ENCODE measurements at places on chromosomes 2 and 18.

GRCh38 chr2:99623613-99624012 is 133.8 kb upstream of the REV1 start:
- no peak for DNase-seq

- DNase-seq: no peak
Measured at GRCh38 chr2:71950256-71951082, 197.2 kb downstream of the CYP26B1 start.

DNA sequence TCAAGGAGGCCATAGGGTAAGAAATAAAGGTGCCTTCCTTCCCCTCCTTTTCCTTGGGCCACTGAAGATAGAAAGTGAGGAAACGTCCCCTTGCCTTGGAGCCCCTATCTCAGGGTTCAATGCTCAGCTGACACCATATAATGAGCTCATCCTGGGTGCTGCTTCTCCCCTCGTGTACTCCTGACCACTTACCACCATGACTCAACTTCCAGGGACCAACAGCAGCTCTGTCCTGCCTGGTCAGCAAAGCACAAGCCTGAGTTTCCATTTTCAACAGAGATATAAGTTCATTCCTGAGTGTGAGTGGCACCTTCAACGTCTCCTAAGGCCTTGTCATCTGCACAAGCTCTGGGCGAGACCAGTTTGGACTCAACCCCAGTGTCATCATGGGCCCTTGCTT is 151.2 kb downstream of the CAPN13 start:
- DNase-seq: no peak

DNA sequence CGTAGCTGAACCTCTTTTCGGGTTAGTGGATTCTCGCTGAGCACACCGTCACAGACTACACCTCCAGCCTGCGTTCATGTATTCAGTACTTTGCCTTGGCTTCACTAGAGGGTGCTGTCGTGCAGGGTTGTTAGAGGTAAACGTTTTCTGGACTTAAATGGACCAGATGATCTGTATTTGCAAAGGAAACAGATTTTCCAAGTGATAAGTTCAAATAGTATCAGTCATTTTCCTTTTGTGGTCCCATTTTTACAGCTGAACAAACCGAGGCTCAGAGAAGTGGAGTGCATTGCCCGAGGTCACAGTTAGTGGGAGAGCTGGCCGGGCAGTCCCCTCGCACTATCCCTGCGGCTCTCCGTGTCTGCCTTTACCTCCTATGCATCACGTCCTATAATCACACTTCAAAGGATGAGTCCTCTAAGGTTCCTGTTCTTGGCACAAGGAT is 125.9 kb downstream of the MAP4K4 start:
- DNase-seq: peak; percentile 40

DNA sequence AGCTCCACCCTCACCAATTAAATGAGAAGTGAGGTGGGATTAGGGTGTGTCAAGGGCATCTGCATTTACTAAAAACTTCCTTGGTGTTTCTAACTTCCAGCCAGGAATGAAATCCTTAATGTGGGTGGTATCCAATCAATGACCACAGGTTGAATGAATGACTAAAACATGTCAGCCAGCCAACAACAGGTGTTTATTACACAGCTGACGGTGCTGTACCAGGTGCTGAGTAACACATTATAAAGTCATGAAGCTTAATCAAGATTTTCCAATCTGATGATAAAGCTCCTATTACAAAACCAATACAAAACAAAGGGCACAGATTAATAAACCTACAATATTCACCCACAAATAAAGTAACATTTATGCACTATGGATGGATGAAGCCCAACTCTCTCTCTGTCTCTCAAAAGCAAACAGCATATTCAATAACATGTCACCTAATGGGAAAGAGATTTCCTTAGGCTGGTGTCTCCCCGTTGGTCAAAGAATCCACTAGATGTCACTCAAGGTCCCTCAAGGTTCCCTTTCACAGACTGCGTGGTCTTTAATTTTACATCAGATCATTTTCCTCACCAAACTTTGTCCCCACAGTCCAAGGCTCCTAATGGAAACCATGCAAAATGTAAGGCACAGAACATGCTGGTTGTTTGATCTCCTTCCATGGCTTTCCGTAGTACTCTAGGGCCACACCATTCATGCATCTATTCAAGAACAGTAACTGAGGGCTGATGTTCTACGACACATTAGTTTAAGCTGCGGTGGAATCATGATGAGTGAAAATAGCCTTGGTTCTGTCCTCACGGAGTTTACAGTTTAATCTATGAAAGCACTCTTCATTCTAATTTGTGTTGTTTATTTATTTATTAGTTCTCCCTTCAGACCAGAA is 6.4 kb upstream of the PTPN4 start:
- no peak for DNase-seq

DNA sequence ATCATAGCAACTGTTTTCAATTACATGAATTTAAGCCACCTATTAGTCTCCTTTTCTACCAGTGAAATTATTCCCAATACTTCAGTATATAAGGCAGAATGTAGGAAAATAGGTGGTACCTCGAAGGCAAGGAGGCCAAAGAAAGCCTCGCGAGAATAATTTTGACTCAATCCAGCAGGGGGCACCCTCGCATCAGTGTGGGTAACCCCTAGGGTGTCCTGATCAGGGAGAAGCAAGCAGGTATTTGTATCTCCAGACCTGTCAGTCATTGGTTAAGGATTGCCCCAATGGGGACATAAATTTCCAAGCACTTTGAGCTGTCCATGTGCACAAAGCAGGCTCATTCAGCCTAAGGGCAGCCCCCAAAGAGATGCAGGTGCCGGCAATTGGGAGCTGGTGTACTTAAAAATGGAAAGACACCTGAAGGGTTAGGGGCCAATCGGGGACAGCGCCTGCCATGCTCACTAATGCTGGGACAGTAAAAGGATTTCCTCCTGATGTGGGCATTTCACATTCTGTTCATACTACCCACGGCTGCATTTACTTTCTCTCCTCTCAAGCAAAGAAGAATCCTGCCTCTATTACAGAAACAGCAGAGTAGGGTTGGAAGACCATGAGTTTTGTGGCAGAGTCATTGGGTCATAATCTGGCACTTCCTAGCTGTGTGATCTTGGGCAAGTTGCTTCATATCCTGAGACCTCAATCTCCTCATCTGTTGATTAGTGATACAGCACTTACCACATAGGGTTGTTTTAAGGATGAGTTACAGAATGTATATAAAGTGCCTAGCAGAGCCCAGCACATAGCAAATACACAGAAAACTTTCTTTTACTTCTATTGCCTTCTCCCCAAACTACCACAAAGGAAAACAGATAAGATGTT is 136.1 kb downstream of the ICOS start:
- peak; percentile 19 for DNase-seq

- DNase-seq: no peak
Measured at GRCh38 chr2:9964334-9964980, 13.0 kb downstream of the GRHL1 start.

- no peak for DNase-seq
Measured at GRCh38 chr18:26804519-26804918, 61.0 kb downstream of the AQP4 start.

- no peak for DNase-seq
Measured at GRCh38 chr2:191230174-191230573, 15.0 kb upstream of the MYO1B start.

DNA sequence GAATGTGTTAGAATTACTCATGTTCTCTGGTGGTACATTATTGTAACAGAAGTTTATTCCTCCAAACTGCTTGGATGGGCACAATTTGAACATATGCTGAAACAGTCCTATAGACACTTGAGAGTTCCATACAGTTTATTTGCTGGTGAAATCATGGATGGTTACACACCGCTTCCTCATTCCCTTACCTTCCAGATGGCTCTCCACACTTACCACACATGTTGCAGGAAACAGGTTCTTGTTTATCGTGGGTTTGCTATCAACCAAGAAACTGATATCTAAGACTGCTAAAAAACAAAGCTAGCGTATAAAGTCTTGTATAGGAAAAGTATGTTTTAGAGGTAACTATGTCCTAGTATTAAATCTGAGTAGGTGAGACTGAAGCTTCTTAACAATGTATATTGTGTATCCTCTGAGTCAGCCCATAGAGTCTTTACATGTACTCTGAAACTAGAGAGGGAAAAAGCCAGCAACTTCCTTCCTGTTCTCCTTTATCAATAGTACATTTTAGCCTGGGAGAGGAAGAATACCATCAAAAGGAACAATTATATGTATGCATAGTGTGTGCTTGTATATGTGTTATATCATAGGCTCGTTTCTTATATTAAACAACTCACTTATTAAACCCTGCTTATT is 313.1 kb downstream of the PLCL1 start:
- no peak for DNase-seq

DNA sequence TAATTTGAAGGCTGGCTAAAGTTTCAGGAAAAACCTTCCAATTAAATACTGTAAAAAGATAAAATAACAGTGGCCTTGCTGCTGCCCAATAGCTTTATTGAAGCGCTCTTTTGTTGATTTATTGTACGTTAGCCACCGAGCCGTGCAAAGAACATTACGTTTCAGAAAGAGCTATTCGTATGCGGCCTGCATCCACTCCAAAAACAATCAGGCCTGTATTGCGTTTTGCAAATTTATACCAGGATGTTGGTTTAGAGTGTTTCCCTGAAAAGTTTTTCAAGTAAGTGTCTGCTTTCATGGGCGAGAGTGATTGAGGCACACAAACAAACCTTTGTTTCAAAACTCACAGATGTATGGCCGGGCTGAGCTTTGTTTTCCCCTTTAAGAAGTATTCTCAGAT is 257.2 kb upstream of the SALL3 start:
- DNase-seq: no peak

DNA sequence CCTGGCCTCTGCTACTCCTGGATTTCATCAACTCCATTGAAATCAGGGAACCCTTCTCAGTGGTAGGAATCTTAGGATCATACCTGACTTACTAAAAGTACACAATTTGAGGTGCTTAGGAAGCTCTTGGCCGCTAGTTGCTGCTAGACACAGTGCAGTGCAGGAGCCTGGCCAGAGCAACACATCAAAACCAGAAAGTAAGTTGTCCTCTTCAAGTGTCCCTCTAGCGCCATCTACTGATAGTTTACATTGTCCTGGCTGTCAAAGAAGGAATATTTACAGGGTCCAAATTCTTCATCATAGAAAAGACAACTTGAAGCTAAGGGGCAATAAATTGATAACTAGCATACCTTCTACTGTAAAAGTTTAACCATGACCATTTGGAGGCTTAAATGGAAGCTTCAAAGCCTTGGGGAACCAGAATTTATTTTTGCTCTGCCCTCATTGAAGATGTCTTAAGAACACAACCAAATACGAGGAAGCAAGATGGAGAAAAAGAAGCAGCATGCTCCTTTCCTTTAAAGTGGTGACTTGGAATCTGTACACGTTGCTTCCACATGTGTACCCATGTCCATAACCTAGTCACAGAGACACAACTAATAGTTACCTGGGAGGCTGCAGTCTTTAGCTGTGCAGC is 889.1 kb upstream of the GCFC2 start:
- no peak for DNase-seq

- DNase-seq: no peak
Measured at GRCh38 chr18:69291044-69291443, 109.6 kb upstream of the DOK6 start.

DNA sequence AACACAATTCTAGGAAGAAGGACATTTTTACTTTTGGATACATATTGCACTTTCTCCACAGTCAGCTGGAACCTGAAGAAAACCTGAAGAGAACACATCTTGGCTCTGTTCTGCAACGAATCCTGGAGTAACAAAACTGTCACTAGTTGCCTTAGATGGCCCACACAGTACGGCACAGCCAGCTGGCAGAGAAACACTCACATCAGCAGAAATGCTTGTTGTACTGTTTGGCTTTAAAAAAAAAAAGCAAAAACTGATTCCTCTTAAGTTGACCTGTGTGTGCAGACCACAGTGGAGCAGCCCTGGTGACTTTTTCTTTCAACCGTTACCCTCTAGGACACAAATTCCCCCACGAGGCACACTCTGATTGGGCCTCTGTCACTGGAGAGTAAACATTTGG is 152.3 kb upstream of the TWIST2 start:
- no peak for DNase-seq

- DNase-seq: no peak
Measured at GRCh38 chr2:174786066-174786725, 21.9 kb upstream of the CHRNA1 start.

DNA sequence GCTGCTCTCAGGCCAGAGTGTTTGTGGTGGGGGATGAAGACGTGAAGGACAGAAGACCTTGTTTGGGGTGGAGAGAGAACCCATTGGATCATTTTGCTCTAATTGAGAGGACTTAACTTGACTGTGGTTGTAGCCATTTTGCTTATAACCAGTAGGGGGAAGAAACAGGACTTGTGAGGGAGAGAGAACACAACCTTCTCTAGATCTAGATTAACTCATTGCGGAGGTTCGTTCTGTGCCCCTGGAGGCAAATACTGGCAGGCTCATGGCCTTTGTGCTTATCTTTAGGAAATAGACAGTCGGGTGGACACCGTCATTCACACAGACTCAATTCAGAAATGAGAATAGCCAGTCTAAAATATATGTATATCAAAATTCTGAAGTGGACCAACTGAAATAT is 147.0 kb upstream of the LHCGR start:
- DNase-seq: no peak

DNA sequence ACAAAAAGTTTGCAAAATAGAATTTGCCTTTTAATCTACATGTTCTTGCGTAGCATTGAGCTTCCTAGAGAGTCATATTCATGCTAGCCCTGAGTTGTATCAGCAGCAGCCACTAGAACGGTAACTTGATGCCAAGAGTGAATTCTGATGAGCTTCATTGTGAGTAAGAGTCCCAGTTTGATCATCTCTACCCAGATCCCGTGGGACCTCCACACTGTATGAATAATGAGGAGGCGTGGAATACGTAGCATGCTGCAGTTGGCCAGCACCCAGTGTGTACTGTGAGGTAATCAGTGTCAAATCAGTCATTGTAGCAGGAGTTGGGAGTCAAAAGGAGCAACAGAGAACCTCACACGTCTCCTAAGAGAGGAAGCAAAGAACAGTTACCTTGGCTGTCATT is 197.9 kb downstream of the NEDD4L start:
- DNase-seq: no peak

GRCh38 chr18:49025426-49025766 is 74.6 kb upstream of the SMAD7 start:
- no peak for DNase-seq

DNA sequence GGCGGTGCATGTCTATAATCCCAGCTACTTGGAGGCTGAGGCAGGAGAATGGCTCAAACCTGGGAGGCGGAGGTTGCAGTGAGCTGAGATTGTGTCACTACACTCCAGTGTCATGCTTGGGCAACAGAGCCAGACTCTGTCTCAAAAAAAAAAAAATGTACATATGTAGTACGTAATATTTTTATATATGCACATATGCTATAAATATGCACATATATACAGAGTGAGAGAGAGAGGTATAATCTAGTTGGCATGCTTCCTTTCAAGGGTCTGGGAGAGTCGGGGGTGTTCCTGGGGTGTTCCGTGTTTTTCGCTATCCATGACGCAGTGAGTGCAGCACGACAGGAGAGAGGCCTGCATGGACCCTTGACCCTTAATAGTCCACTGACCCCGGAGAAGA is 83.5 kb downstream of the AOX1 start:
- no peak for DNase-seq
